ENCODE measurements at places on chromosomes 7 and 10.

DNA sequence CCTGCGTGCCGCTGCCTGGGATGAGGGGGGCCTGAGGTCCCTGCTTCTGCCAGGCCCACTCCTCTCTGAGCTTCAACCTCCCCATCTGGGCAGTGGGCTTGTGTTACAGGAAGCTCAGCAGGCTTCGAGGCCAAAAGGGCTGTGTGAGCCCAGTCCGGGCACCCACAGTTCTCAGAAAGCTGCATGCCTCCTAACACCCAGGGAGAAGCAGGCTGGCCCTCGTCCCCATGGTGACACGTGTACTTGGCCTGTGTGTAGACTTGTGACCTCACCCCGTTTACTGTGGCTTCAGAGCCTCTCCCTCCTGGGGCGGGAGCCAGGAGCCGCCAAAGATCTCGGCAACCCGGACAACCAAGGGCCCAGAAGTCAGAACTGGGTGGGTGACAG lies 2.2 kb upstream of the GRIFIN start:
- DNase-seq: peak; percentile 91

- no peak for DNase-seq
These were observed 5.7 kb downstream of the GLRX3 start for GRCh38 chr10:130141878-130142277.

DNA sequence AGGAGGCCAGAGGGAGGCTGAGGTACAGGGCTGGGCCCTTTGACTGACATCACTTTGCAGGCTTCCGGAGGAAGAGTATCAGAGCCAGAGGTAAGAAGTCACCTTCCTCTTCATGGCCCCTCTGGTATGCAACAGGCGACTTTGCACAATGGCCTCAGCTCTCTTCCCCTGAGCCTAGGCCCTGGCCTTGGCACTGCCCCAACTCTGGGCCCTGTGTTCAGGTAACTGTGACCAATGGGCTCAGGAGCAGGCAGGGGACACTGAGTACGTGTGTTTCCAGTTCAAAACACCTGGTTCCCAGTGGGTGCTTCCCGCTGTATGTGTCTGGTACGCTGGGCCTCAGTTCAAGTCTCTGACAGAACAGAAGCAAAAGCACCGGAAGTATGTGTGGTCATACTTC lies 12.1 kb upstream of the PAX2 start:
- DNase-seq: no peak

GRCh38 chr10:80459047-80459865 lies 5.1 kb downstream of the TSPAN14 start:
- peak; percentile 64 for DNase-seq

DNA sequence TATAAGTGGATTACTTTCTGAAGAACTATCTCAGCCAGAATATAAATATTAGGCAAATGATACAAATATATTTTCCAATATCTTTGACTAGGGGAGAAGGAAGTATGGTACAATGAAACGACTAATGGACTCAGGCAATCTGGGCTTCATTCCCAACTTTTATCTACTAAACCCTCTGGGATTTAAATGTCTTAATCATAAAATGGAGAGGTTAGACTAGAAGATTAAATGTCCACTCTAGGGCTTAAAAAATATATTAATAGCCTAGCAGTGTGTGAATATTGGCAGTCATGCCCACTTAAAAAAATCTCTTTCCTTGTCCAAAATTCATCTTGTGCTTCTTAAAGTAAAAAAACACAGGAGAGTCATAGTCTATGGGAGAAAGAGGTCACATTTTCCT lies 98.3 kb downstream of the CTTNBP2 start:
- DNase-seq: no peak

GRCh38 chr7:157521752-157522151 lies 184.9 kb downstream of the DNAJB6 start:
- DNase-seq: no peak

GRCh38 chr7:33418251-33418701 lies 288.9 kb downstream of the BBS9 start:
- no peak for DNase-seq

DNA sequence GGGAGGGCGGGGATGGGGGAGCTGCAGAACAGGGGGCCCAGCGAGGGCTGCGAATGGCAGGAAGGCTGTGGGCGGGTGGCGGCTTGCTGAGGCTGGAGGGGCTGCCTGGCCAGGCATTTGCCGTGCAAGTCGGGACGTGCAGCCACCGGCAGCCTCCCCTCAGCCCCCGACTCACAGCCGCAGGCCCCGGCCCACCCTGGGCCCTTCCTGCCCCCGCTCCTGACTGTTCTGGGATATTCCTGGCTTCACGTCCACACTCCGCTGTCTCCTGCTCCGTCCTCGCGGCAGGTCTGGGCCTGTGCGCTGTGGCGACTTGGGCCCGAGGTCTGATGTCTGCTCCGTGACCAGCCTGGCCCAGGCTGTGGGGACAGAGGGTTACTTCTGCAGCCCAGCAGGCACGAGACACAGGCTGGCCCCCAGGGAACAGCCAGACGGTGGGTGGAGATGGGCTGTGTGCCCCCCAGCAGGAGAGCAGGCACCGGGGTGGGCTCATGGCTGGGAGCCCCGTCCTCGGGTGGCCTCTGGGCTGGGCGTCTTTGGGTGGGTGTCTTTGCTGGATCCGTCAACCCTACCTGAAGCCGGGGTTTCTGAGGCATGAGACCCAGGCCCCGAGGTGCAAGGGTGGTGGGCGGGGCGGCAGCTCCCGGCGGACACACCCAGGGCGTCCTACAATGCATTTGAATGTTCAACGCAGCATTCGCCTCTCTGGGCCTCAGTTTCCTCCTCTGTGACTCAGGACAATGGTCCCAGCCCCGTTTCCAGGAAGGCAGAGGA lies 86.5 kb downstream of the FOXL3 start:
- peak; percentile 4 for DNase-seq

Measured in body of pancreas (tissue), 4 donors.